Right lobe of liver (tissue), 6 donors: ENCODE measurements at places on chromosomes 1 and 21. TPM values are rescaled to one million over a fixed set of nuclear protein-coding genes. Genes with fewer than 3 reads are reported as not detected.

DNA sequence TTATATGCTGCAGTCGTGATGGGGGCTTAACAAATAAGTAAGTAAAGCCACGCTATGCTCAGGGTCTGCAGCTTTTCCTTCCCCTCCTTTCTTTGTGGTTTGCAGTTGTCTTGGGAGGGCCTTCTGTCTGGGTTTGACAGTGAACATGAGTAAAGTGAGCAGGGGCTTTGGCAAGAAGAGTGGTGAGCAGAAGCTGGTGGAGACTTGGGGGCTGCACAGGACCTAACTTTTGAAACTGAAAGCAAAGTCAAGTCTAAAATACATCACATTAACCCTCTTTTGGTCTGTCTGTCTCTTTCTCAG lies 368.6 kb upstream of the VAMP3 start:
- no peaks in the 10 kb centered on the region for H3K36me3 ChIP-seq
- DNase-seq, result no peak
- H3K27ac ChIP-seq, result no peak overlapping the region
- no peaks in the 10 kb centered on the region for H3K4me1 ChIP-seq
- no peaks in the 10 kb centered on the region for H3K27me3 ChIP-seq
- no peak overlapping the region for H3K4me3 ChIP-seq

GRCh38 chr1:5994713-5995621 lies 2.7 kb upstream of the NPHP4 start:
- no peaks in the 10 kb centered on the region for H3K36me3 ChIP-seq
- DNase-seq, result peak; percentile 47
- no peaks in the 10 kb centered on the region for H3K4me1 ChIP-seq
- no peak overlapping the region for H3K4me3 ChIP-seq
- no peak overlapping the region for H3K27ac ChIP-seq

Gene MMEL1
- not detected for total RNA-seq

DNA sequence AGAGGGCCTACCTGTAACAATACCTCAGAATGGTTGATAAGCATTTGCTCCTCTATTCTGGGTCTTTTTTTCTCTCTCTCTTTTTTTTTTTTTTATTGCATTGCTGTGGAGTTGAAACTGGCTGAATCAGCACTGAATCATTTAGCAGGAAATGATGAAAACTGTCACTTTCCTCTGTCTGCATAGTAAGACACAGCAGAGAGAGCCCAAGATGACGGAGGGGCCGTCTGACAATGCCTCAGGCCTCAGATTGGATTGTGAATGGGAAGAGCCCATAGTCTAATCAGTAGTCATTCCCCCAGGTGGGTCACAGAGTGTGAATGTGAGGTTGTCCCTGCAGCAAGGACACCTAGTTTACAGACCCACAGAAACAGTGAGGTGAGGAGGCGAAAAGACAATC lies 193.2 kb upstream of the PLXNA2 start:
- DNase-seq, result no peak
- H3K4me1 ChIP-seq, result no peaks in the 10 kb centered on the region
- H3K27ac ChIP-seq, result no peak overlapping the region
- no peak overlapping the region for H3K4me3 ChIP-seq
- no peaks in the 10 kb centered on the region for H3K27me3 ChIP-seq
- H3K36me3 ChIP-seq, result no peaks in the 10 kb centered on the region

Gene TOMM20
- total RNA-seq, result 45.7 TPM

Gene MTARC2
- total RNA-seq, result 101 TPM

DNA sequence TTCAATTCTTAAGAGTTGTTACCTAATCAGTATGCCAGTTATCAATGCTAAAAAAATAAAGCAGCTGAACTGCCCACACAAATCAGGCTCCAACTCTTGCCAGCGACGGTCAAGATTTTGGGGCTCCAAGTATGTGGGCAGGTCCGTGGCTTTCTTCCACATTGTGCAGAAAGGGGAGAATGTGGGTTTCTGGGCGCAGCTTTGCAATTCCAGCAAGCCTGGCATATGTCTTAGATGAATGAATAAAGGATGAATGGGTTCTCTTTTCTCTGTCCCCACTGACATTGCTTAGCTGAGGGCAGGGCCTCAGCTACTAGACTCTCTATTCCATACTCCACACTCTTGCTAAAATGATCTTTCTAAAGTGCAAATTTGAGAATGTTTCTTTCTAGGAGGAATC lies 42.4 kb downstream of the NENF start:
- no peaks in the 10 kb centered on the region for H3K27me3 ChIP-seq
- no peaks in the 10 kb centered on the region for H3K36me3 ChIP-seq
- no peak for DNase-seq
- H3K27ac ChIP-seq, result no peak overlapping the region
